ENCODE measurements at places on chromosomes 13 and 19.

GRCh38 chr13:112725346-112726015 is 35.6 kb downstream of the ATP11A start:
- DNase-seq = no peak

- DNase-seq = no peak
Measured at GRCh38 chr13:95862408-95862807, 185.5 kb downstream of the DNAJC3 start.

DNA sequence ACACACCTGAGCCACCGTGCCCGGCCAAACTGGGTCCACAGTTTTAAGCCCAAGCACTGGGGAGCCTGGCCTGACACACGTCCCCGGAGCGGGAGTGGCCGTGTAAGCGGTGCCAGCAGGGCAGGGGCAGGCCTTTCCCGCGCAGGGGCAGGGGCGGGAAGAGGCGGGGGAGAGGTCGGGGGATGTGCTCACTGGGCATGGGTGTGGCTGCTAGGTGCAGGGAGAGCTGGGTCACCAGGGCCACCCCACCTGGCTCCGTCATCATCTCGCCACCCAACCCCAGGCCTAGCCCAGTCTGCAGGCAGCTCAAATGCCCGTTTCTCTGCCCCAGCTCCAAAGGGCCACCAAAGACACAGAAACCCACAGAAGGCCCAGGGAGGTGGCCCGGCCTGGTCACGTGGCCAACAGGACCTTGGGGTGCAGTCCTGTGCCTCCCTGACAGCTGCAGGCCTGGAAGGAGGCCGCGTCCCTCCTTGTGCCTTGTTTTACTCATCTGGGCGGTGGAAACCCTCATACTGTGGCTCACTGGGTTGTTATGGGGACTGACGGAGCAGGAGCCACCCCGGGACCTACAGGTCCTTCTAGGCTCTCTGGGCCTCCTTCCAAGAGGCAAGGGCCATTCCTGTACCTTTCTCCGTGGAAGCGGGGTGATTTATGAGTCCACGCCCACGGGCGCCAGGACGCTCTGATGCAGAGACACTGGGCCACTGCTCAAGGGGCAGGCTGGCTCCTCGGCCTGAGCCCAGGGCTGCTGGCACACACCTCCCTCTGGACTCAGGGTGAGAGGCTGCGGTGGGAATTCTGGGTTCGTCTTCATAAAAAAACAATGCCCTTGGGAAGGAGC is 27.7 kb downstream of the MAP2K2 start:
- no peak for DNase-seq

GRCh38 chr19:35306473-35307246 is 14.7 kb downstream of the MAG start:
- DNase-seq = no peak

DNA sequence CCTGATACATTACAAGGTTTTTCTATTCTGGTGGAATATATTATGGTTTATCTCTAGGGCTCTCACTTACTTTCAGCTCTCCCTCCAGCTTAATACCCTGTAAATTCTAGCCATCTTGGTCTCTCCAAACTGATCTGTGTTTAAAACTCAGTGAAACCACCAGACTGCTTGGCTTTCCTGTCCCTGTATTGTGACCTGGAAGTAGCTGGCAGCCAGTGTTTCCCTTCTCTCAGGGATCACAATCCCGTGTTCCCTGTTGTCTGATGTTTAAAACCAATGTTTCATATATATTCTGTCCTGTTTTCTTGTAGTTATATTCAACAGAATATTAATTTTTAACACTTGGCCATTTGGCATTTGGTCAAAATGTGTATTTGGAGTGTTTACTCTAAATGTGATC is 8.0 kb downstream of the AKAP11 start:
- DNase-seq = no peak

DNA sequence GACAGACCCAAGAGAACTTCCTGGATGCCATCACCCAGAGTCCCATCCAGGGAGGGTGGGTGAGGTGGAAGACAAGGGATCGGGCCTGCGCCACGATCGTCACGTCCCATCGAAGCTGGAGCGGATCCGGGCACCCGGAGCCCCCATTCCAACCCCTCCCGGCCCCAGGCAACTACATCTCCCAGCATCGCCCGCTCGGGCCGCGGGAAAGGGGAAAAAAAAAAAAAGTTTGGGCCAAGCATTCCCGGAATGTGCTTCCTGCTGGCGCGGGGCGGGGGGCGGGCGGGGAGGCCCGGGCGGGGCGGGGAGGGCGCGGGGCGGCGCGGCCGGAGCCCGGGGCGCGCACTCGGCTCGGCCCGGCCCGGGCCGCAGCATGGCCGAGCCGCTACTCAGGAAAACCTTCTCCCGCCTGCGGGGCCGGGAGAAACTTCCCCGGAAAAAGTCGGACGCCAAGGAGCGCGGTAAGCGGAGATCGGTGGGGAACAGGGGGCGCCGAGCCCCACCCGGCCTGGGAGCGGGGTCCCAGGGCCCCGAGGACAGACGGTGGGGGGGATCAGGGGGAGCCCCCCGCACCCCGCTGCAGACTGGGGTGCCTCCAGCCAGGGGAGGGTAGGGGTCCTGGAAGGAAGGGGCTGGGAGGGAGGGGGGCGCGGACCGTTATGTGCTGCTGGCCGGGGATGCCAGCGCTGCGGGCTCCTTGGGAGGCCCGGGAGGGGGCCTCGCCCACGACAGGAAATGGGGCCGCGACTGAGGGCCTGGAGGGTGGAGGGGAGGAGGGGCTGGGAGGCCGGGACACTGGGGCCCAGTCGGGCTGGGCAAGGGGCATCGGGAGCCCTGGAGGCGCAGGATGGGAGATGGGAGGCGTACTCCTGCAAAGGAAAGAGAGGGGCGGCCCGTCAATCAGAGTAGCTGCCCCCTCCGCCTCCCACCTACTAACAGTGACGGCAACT is at the start of gene SYDE1:
TSS of gene SYDE1 (plus strand) at position 341 of the 950 bp plus-strand sequence. CDS start at position 374, 33 bp downstream.
- DNase-seq = no peak

DNA sequence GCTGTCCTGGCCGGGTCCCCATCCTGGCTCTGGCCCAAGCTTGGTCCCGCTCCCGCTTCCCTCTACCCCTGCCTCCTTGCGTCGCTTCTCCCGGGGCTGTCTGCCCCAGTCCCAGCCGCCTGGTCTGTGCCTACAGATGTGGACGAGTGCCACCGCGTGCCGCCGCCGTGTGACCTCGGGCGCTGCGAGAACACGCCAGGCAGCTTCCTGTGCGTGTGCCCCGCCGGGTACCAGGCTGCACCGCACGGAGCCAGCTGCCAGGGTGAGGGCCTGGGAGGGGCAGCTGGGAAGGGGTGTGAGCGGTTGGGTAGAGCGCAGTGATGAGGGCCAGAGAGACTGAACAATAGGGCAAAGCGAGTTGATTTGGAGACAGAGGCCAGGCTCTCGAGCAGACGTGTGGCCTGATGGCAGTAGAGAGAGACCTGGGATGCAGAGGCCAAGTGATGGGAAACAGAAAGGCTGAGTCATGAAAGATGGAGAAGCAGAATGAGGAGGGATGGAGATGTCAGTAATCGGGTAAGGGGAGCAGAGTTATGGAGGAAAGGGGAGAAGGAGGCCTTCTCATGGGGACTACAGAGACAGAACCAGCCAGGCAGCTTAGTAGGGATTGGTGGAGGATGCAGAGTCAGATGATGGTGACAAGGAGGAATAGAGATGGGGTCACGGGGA is 9.4 kb downstream of the LTBP4 start:
- peak; percentile 46 for DNase-seq

DNA sequence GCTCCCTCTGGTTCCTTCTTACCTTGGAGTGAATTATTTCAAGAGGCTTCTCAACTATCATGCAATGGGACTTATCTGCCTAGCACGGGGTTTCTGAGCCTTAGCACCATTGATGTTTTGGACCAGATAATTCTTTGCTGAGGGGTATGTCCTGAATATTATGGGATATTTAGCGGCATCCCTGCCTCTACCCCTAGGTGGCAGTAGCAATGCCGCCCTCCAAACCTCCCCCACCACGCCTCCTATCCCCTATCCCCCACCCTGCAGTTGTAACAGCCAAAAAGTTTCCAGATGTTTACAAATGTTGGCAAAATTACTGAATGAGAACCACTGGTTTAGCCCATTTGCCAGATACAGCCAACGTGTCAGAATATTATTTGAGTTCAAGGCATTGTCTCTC is 125.5 kb downstream of the POSTN start:
- DNase-seq = no peak

- DNase-seq = no peak
Measured at GRCh38 chr19:5851302-5851701, at the start of gene FUT3. Gene FUT3 (minus strand): TSS chr19:5851449.

DNA sequence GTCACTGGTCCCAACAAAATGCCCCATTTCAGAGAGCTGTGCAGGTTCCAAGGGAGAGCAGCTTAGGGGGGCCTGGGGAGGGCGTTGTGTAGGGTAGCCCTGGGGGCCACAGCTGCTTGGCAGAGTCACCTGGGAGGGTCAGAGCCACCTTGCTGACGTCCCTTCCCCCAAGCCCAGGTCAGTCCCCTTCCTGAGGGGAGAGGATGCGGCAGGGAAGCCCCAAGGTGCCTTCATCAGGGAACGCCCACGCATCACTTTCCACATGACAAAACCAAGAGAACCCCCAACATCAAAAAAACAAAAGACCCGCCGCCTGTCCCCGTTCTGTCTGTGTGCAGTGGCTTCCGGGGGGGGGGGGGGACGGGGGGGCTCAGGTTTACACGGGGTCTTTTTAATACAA is 5.3 kb upstream of the UQCR11 start:
- no peak for DNase-seq

DNA sequence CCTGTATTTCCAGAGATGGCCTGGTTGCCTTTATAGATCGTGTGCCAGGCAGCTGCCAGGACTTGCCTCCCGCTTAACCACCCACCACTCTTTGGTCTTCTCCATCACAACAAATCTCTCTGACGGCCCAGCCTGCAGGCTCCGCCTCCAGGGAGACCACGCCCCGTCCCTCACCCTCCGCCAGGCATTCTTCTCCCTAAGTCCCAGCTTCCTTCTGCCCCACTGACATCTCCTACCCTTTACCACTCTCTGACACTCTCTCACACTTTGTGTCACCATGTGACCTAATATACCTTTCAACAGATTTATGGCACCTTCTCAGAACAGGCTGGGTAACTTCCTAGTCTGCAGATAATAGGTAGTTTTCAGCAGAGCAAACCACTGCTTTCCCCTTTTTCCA is 95.1 kb downstream of the CAB39L start:
- DNase-seq = no peak

DNA sequence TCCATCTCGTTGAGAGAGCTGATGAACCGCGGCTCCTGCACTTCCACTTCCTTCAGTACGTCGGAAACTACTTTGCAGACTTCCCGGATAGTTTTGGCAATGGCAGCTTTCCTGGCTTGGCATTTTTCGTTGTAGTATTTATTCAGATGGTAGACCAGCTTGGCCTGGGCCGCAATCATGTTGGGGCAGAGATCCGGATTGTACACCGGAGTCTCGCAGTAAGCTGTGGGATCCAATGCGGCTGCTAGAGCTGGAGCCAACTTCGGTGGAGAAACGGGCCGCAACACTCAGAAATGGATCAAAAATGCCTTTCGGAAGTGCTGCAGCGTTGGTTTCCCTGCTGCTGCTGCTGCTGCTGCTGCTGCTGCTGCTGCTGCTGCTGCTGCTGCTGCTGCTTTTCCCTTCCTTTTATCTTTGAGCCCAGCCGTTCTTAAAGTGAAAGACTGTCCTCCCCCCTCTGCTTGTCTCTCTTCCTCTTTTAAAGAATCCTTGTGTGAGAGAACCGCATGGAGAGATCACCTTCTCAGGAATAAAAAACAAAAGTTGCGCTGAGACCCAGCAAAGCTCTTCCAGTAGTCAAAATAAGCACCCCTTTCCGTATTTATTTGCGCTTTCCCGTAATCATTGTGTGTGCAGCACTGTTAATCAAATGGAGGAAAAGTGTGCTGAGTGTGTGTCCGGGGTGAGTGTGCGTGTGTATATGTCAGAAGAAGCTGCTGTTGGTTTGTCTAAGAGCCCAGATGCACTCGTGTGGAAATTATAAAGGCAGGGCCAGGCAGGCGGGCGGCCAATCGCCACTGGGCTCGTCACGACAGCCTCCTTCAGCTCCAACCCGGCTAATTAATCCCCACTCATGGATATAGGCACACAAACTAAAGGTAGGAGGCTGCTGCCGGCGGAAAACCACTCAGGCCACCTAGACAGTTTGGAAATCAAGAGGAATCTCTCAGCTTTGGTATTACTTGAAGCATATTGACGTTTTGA is at the start of gene MAB21L1:
TSS of gene MAB21L1 (minus strand) at position 730 of the 984 bp plus-strand sequence. CDS start at position 179, 551 bp downstream.
- no peak for DNase-seq

- no peak for DNase-seq
Measured at GRCh38 chr19:13095934-13096927, 6.4 kb downstream of the LYL1 start.

DNA sequence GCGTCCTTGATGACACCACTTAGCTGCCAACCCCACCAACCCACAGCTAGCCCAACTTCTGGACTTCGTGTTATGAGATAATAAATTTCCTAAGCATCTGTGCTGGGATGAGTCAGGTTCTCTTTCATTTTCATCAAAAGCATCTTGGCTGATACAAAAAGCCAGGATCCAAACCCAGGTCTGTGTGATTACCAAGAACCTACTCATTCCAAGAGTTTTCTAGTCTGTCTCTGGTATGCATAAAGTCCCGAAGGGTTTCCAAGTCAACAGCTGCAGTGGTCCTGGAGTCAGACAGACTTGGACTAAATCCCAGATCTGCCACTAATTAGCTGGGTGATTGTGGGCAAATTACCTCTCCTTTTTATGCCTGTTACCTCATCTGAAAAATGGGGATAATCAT is 55.5 kb upstream of the SERP2 start:
- DNase-seq = no peak

Data from stimulated activated CD4-positive, alpha-beta T cell treated with anti-CD3 and anti-CD28 coated beads, Interleukin-15, amount 100 ng/mL, for 1 hour (primary cell).